ENCODE measurements at places on chromosomes 5 and 9.

GRCh38 chr5:143355710-143356109 lies 47.8 kb downstream of the NR3C1 start:
- peak; percentile 90 for DNase-seq

- DNase-seq: no peak
These were observed 703 bp downstream of the FAM120AOS start for GRCh38 chr9:93452710-93453046.

GRCh38 chr5:135498637-135498995 lies 37.1 kb downstream of the NEUROG1 start:
- DNase-seq: no peak

DNA sequence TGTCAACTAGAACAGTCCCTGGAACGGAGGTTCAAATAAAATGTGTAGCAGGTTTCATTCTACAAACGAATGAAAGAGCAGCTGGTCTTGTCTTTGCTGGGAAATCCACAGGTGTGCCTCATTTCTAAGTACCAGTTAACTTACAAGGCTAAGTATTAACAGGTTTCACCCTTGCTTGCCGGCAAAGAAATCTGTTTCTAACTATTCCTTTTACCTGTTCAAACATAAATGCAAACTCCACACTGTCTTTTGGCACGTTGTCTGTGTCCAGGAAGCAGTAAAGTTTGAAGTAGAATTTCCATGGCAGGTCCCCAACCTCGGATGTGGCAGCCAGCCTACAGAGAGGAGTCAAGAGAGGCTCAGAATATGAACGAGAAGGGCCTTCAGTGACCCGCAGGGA lies 54.4 kb upstream of the RETREG1 start:
- DNase-seq: no peak

DNA sequence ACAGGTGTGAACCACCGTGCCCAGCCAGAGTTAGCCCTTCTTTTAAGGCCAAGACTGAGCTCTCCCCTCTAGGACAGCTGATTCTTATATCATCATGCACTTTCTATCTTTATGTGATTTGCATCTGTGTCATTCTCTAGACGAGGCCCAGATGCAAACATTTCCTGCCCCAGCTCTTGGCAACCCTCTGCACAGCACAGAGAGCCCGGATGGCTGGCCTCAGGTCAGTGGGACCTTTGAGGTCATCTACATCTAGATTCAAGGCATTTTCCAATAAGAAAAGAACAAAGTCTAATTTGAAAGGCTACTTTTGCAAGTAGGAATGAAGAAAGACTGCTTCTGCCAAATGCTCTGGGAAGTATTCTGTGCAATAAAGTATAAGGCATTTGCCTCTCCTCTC lies 109.0 kb upstream of the DAB2 start:
- DNase-seq: no peak

DNA sequence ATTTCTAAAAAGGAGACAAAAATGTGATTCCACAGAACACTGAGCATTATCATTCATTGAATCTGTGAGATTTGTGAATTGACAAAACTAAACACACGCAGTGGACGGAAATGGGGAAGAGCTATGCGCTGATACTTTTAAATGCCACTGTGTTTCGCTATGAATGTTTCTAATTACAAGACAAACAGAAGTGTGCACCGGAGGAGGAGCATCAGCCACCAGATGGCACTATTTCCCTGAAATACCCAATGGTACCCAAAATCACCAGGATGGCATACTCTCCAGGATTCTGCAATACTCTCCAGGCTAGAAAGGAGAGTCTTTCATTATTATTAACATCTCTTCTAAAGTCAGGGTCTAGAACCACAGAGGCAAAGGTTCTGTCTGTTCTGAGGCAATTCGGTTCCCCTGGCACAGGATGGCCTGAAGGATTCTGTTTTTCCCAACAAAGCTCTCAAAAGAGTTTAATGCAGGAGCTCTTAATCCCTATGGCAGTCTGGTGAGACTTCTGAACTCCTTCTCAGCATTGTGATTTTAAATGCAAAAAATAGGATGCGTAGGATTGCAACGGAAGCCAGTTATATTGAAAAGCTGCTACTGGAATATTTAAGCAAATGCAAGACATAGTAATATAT lies 13.8 kb upstream of the PUM3 start:
- peak; percentile 72 for DNase-seq

DNA sequence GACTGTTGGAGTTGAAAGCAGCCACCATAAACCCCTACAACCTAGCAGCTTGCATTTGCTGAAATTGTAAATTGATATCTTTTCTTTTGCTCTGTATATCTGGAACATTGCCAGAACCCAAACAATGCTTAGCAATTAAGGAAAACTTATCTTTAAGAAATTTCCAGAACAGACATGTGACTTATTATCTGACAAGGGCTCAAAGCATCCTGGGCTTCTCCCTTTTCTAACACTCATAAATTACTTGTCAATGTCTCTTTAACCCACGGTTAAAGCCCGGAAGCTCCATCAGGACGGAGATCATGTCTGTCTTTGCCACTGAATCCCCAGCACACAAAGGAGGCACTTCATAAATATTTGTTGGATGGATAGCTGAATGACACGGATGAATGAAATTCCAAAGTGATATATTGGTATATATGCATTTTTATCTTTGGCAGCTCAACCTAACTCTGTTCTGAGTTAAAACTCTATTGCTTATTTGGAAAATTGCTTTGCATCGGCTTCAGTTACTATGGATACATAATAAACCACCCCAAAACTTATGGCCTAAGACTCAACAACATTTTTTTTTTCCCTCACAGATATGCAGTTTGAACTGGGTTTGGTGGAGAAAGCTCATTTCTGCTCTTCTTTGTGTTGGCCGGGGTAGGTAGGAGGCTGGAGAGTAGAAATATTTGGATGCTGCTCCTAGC lies 103.1 kb upstream of the CLINT1 start:
- no peak for DNase-seq

- peak; percentile 54 for DNase-seq
These were observed at the start of gene ZFP2 for GRCh38 chr5:178895615-178896571. ZFP2 (plus strand) TSS chr5:178895913; CDS start chr5:178931314, 35,401 bp downstream.

- DNase-seq: peak; percentile 13
These were observed 74.2 kb downstream of the WWC1 start for GRCh38 chr5:168365581-168366081.

DNA sequence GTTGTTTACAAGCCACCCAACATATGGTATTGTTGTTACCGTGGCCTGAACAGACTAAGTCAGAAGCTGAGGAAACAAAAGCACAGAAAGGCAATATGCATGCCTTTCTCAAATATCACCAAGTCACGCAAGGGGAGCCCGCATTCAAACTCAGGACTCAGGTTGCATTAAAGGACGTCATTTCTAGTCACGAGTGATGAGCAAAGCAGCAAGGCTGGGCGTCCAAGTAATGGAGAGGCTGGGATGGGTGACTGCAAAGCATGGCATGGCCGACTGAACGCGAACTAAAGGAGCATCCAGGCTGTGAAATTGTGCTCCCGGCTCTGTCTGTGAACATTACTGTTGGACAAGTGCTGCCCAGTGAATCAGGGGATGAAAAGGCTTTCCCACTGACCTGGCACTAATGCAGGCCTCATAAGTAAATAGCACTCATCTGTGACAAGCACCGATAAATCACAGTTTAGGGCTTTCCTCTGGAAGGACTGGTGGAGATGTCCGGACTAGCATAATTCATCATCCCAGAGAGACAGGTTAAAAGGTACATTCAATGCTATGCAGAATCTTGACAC lies 202.8 kb downstream of the SPOCK1 start:
- no peak for DNase-seq

GRCh38 chr9:28976684-28977083 lies 1403.4 kb upstream of the C9orf72 start:
- DNase-seq: no peak

DNA sequence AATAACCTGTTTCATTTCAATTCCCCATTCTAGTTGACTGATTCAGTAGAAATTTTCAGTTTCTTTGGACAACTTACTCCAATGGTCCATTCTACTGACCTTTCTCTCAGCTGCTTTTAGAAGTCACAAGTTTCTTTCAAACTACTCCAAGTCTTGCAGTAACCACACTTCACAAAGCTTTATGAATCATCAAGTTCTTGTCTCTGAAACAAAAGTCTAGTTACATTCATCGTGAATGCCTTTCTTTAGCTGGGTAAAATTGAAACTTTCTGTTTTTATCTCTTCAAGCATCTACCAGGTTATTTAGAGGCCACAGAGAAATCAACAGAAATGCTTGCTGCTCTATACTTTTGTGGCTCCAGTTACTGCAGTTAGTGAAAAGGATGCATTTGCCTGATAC lies 405.4 kb downstream of the TMEM232 start:
- DNase-seq: peak; percentile 21

GRCh38 chr5:73122875-73123810 lies 2.8 kb downstream of the TMEM171 start:
- peak; percentile 67 for DNase-seq

DNA sequence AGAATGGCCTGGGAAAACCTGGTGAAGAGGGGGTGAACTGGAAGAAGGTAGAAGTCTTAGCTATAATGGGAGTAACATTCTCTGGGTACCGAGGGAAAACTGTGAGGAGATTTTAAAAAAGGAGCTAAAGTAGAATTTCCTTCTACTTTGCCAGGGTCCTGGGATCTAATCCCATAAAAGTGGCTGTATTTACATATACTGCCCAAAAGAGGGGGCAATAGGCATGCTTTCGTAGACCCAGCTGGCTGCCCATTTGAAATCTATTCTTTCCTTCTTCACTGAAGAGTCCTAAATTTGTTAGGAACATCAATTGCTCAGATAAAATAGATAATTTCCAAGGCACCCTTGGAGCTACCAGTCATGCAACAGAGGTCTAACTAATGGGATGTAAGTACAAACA lies 159.2 kb downstream of the CDC42SE2 start:
- DNase-seq: peak; percentile 44

- no peak for DNase-seq
These were observed 151.8 kb downstream of the SMC2 start for GRCh38 chr9:104245925-104246324.

DNA sequence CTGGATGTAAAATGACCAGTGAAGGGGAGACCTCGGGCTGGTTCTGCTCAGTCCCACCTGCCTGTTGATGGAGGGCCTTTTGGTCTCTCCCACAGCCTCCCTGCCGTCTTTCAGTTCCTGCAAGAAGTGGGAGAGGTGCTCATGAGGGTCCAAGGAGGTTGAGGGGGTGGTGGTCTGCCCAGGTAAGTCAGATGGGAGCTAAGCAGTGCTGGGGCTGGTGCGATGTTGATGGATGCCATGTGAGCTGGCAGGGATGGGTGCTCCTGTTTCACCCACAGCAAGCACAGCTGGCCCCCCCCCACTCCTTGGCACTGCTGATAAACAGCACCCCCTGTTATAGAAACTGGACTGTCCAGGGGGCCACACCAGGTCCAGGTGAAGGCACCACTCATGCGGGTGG lies 145.6 kb downstream of the NSG2 start:
- DNase-seq: no peak

- peak; percentile 27 for DNase-seq
These were observed 17.5 kb downstream of the TMEM161B start for GRCh38 chr5:88251048-88251711.

DNA sequence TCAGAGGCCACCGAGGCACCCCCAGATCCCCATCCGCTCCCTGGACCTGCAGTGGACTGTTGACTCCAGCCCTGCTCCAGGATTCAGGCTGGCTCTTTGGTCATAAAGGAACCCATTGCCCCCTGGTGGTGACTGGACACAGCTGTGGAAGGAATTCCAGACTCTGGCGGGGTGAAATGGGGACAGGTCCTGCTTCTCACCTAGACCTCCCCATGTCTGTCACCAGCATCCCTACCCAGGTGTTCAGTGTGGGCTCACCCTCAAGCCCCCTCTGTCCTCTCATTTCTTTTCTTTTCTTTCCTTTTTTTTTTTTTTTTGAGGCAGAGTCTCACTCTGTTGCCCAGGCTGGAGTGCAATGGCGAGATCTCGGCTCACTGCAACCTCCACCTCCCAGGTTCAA lies 25.5 kb upstream of the STXBP1 start:
- DNase-seq: peak; percentile 85

DNA sequence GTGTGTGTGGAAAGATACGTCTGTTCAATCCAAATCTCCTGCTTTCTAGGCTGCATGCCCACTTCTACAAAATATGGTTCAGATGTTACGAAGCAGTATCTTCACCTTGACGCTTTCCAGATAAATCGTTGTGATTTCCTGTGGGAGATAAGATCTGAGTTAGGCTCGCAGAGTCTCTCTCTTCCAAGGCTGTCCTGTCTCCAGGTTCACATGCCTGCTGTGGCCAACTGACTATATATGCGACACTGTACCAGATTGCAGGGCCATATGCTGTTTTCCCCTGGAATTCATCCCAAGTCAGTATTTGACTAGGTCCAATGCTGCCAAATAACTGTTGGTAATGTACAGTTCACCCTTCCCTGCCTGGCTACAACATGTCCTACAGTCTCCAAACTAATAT lies 47.9 kb downstream of the TMEM252 start:
- DNase-seq: no peak

GRCh38 chr9:27474305-27474704 lies 49.8 kb upstream of the IFNK start:
- DNase-seq: no peak

- no peak for DNase-seq
These were observed 75.9 kb downstream of the RAD23B start for GRCh38 chr9:107358986-107359385.

GRCh38 chr9:10961883-10962282 lies 349.1 kb upstream of the PTPRD start:
- no peak for DNase-seq

- no peak for DNase-seq
These were observed 81.2 kb downstream of the PHAX start for GRCh38 chr5:126681970-126682369.

DNA sequence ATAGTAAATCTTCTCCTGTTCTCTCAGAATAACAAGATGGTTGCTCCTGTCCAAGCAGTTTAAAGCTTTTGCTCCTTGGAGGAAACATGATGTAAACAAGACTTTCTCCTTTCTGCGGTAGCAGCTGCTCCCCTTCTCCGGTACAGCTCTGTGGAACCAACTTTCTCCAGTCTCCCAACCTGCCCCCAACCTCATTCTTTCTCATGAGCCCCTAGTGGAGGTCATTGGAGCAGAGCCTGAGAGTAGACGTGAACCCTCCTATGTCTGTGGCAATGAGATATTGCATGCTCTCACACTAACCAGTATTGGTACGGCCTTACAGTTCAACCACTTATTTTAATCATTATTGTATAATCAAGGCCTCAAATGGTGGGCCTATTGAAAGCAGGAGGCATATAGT lies 483.8 kb upstream of the CDH10 start:
- DNase-seq: no peak

- no peak for DNase-seq
These were observed 3.0 kb downstream of the CLPTM1L start for GRCh38 chr5:1341863-1342262.

GRCh38 chr9:104795082-104795481 lies 31.2 kb downstream of the NIPSNAP3B start:
- DNase-seq: peak; percentile 60

DNA sequence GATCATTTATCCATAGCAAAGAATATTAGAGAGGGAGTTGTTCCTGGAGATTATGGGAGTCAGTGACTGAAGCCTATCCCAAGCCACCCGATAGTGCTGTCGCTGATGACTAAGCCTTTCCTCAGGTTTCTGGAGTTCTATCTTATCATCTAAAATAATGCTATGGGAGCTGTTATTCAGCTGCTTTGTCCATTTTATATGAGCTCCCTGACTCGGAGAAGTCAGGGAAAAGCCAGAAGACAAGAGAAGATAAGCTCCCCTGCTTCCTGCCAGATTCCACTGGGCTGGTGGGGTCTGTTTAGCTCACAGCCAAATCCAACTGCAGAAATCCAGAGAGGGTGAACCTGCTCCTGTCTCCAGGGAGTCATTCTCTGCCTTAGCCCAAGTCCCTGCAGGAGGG lies 148.2 kb downstream of the DROSHA start:
- DNase-seq: no peak

- DNase-seq: peak; percentile 59
These were observed 93.8 kb downstream of the OXCT1 start for GRCh38 chr5:41776435-41776834.

GRCh38 chr5:7320701-7321301 lies 75.1 kb upstream of the ADCY2 start:
- DNase-seq: no peak
